ENCODE measurements at places on chromosomes 13 and 19. TPM values are rescaled to one million over a fixed set of nuclear protein-coding genes. Genes with fewer than 3 reads are reported as not detected.

PRTN3 gene
- total RNA-seq, result not detected

CACNA1A gene
- 0.71 TPM for total RNA-seq

LYPD5 gene
- total RNA-seq, result 7.5 TPM

DNA sequence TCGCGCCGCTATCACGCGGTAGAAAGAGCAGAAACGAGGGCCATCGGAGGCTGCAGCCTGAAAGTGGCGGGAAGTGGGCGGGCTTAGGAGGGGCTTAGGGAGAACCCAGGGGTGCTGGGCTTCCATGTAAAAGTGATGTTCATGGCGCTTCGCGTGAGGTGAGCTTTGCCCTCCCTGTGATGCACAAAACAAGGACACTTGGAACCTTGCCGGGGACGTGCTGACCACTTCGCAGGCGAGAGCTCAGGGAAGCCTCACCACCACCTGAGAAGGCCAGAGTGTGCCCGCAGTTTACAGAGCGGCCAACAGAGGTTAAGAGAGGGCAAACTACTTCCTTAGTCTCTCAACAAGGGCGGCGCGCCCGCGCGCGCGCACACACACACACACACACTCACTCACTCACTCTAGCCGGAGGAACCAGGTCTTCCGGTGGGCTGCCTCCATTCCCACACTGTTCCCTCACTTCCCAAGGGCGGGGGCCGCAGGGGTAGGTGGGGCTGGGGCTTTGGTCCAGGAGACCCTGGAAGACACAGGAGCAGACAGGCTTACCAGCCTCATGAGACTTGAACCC lies 651 bp downstream of the GAPDHS start:
- H3K27ac ChIP-seq, result no peak overlapping the region
- no peaks in the 10 kb centered on the region for H3K36me3 ChIP-seq
- peaks cover 10% of the 10 kb centered on the region for H3K4me1 ChIP-seq
- no peak overlapping the region for H3K4me3 ChIP-seq
- H3K27me3 ChIP-seq, result peaks cover 55% of the 10 kb centered on the region

DNA sequence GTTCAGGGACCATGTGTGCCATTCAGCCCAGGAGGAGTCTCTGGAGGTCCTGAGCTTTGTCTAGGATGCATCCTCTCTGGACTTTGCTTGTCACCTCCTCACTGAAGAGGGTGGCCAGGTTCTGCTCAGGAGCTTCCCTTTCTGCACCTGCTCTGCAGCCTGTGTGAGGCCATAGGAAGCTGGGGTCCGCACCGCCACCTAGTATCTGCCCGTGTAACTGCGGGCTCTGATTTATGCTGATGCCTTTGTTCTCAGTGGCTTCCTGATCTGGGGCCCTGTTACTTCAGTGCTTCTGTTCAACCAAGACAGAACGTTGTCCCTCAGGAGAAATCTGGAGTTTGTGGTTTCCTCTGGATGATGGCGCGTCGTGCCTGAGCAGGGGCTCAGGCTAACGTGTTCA lies 15.5 kb downstream of the ZNF610 start:
- no peak for DNase-seq
- H3K36me3 ChIP-seq, result peaks cover 64% of the 10 kb centered on the region
- H3K4me1 ChIP-seq, result no peaks in the 10 kb centered on the region
- H3K4me3 ChIP-seq, result no peak overlapping the region

DNA sequence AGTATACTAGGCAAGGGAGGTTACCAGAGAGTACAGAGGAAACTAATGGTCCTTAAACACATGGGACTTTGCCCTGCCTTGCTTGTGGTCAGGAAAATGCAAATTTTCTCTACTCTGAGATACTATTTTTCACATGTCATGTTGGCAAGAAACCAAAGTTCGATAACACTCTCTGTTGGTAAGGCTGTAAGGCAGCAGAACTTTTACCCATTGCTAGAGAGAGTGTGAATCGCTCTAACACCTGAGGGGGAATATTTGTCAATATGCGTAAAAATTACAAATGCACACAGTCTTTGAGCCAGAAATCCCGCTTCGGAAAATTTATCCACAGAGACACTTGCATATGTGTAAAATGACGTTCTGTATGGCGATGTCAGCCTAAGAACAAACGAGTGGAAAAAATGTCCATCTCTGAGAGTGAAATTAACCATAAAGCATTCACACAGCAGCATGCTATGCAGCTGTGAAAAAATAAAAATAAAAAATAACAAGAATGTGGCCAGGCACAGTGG lies 9.5 kb upstream of the RFX1 start:
- peak; percentile 5 for DNase-seq
- no peak overlapping the region for H3K4me3 ChIP-seq
- H3K27me3 ChIP-seq, result no peaks in the 10 kb centered on the region
- no peaks in the 10 kb centered on the region for H3K36me3 ChIP-seq
- peaks cover 13% of the 10 kb centered on the region for H3K4me1 ChIP-seq
- no peak overlapping the region for H3K27ac ChIP-seq

DNA sequence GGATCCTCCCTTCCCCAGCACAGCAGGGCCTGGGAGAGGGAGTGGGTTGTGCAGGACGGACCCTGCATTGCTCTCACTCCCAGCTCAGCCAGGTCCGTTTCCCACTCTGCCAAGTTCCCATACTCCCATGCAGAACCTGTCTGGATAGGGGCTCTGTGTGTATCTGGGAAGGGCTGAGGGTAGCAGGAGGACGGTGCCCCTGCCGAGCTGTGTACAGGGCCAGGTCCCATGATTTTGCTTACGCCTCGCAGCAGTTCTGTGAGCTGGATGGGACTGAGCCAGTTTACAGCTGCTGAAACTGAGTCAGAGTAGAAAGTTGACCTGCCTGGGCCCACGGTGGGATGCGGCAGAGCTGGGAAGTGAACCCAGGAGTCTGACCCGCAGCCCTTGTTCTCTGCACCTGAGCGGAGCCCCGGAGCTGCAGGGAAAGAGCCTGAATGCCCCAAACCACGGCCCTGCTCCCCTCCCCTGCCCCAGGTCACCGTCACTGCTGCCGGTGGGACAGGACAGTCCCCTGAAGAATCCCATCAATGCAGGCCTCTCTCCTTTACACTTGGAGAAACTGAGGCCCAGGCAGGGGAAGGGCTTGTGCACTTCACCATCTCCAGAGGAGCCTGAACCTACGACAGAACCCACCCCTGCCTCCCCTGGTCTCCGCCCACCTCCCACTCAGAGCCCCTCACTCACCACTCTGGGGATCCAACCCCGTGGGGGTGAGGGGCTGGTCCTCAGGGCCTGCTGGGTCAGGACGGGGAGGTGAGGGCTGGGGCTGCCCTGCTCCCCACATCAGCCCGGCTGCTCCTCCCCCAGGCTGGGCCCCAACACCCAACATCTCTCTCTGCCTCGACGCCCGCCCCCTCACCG lies 3.5 kb downstream of the LILRB5 start:
- no peaks in the 10 kb centered on the region for H3K4me1 ChIP-seq
- no peak overlapping the region for H3K4me3 ChIP-seq
- peaks cover 36% of the 10 kb centered on the region for H3K27me3 ChIP-seq
- H3K36me3 ChIP-seq, result no peaks in the 10 kb centered on the region

DNA sequence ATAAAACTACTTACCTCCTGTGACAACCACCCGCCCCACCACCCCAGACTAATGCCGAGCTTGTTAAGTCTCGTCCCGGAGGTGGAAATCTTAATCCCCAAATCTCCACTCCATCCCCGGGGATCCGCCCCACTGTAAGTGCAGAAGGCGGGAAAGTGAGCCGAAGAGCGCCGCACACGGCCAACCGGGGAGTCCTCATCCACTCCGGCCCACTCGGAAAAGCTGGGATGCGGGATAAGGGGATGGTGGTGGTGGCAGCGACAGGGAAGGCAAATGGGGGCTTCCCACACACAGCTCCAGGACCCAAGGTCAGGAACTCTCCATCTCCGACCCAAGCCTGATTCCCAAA lies 621 bp downstream of the FBL start:
- H3K4me3 ChIP-seq, result peak overlapping the region; percentile 91
- peak overlapping the region; percentile 87 for H3K27ac ChIP-seq
- no peak for DNase-seq
- peaks cover 42% of the 10 kb centered on the region for H3K4me1 ChIP-seq
- no peaks in the 10 kb centered on the region for H3K36me3 ChIP-seq
- H3K27me3 ChIP-seq, result no peaks in the 10 kb centered on the region

DNA sequence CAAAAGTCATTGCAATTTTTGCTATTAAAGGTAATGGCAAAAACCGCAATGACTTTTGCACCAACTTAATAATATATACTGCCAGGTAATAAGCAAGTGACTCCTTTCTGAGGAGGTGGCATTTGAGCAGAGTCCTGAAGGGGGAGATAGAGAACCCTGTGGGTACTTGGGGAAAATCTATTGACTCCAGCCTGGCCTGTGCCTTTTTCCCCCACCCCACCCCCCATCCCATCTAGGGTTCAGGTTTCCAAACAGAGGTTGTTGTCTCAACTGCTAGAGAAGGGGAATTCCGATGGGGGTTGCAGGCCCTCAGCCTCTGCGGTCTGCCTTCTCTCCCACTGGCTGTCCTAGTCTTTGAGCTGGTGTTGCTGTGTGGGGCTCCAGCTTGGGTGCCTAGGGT lies 11.5 kb downstream of the S1PR2 start:
- no peaks in the 10 kb centered on the region for H3K27me3 ChIP-seq
- no peak for DNase-seq
- peaks cover 14% of the 10 kb centered on the region for H3K36me3 ChIP-seq
- no peak overlapping the region for H3K27ac ChIP-seq

- H3K36me3 ChIP-seq, result peaks cover 3% of the 10 kb centered on the region
- H3K4me3 ChIP-seq, result no peak overlapping the region
- H3K27me3 ChIP-seq, result no peaks in the 10 kb centered on the region
- no peak overlapping the region for H3K27ac ChIP-seq
- no peak for DNase-seq
Measured at GRCh38 chr13:32726374-32727037, 140.3 kb downstream of the PDS5B start.

DNA sequence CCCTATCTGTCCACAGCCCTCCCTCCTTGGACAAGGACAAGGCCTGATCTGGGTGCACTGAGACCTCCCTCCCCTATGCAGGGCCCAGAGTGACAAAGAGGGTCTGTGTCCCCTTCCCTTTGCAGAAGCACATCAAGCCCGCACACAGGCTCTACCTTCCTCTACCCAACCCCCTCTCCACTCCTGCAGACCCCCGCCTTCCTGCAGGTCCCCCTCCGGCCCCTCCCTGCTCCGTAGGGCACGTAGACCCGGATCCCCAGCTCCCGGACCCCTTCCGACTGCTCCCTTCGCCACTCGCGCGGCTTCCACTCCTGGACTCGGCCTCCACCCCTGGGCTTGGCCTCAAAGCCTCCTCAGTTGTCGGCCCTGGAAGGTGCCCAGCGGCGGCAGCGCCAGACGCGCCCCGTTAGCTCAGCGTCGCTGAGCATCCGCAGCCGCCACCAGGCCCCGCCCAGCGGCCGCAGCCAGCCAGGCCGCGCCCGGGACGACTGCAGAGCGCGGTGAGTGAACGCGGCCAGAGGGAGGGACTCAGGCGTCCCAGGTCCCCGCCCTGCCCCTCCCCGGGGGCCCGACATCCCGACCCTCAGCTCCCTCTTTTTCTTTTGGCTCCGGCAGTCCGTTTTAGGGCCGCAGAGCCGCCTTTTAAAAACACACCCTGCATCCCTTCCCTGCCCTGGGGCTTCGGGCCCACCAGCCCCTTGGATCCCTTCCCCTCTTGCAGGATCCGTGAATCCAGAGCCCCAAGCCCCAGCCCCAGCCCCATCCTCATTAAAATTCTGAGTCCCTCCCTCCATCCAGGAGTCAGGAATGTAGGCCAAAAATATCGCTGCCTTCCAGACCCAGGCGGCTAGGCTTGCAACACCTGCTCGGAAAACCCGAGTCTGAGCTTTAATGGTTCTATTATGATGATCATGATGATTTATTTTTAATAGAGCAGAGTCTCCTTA lies 1.5 kb upstream of the MYADM start:
- peak; percentile 85 for DNase-seq
- peak overlapping the region; percentile 80 for H3K4me3 ChIP-seq
- no peaks in the 10 kb centered on the region for H3K27me3 ChIP-seq
- H3K4me1 ChIP-seq, result peaks cover 34% of the 10 kb centered on the region
- H3K27ac ChIP-seq, result peak overlapping the region; percentile 98

DNA sequence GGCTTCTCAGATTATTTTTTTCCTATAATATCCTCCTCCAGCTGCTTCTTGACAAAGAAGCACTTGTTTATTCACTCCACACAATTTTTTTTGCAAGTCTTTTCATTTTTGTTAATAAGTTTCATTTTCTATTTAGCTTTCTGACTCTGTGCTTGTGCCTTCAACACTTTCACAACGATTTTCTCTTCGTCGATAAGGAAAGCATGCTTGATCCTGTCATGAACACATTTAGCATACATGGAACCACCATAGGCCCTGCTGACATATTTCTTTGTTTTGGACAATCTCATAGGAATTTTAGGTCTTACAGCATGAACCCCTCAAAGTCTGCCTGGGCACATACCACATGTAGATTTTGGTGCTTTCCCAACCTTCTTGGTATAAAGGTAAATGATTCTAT lies 346.0 kb downstream of the KCNRG start:
- no peak overlapping the region for H3K4me3 ChIP-seq
- no peaks in the 10 kb centered on the region for H3K27me3 ChIP-seq
- no peak for DNase-seq
- no peaks in the 10 kb centered on the region for H3K36me3 ChIP-seq
- H3K4me1 ChIP-seq, result peaks cover 36% of the 10 kb centered on the region

DNA sequence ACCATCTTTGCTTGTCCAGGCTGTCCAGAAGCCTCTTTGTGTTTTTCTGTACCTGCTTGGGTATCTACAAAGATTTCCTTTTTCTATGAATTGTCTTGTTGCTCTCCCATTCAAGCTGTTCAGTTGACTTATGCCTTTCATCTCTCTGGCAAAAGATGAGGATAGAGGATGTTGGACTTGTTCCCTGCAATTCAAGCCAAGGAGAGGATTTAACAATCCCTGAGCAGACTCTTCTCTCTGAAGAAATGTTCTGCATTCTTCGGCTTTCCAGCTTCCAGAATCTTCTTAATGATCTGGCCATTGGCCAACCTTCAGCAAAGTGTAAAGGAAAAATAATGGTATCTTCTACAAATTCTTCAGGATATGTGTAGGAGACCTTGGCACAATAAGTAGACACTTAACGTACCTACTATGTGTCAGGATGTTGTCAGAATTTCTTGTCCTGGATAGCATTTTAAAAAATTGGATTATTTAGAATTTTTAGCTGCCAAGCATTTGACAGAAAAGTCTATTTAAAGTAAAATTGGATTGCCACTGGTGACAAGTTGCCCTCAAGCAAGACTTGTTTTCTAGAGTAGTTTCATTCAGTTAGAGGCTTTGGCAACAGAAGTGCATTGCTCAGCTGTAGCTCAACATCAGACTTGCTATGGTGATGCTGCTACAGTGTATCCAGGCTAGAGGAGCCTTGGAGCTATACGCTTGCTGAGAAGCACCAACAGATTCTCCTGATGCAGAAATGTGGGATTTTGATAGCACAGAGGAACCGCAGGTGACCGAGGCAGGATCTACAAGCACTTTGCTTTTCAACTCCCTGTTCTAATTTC lies 455.7 kb downstream of the SUCLA2 start:
- H3K27me3 ChIP-seq, result no peaks in the 10 kb centered on the region
- H3K4me1 ChIP-seq, result no peaks in the 10 kb centered on the region
- H3K27ac ChIP-seq, result no peak overlapping the region
- no peak for DNase-seq
- H3K4me3 ChIP-seq, result no peak overlapping the region

Data from lower lobe of right lung (tissue), 2 donors.